ENCODE measurements at places on chromosomes 7 and 10. TPM values are rescaled to one million over a fixed set of nuclear protein-coding genes. Genes with fewer than 3 reads are reported as not detected.

DNA sequence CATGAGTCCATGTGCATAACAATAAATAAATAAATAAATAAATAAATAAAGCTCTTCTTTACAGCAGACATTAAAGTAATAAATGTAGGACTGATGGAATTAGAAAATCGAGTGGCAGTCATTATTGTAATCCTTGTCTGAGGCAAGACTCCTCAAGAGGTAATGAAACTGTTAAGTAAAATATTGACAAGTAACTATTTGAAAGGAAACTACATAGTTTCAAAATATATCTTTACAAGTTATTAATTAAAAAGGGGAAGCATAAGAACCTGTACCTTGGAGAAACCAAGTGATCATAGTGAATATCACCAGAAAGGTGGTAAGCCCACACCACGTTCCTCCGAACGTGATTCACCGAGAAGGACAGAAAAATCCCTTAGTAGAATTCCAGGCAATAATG lies 285.6 kb upstream of the SORCS1 start:
- no peaks in the 10 kb centered on the region for H3K36me3 ChIP-seq
- no peak for DNase-seq
- no peak overlapping the region for H3K4me3 ChIP-seq
- H3K27ac ChIP-seq, result no peak overlapping the region

- H3K4me1 ChIP-seq, result peaks cover 16% of the 10 kb centered on the region
- no peaks in the 10 kb centered on the region for H3K27me3 ChIP-seq
- H3K36me3 ChIP-seq, result peaks cover 2% of the 10 kb centered on the region
- H3K27ac ChIP-seq, result no peak overlapping the region
Observed at GRCh38 chr7:35869810-35870209, 69.0 kb downstream of the SEPTIN7 start.

DNA sequence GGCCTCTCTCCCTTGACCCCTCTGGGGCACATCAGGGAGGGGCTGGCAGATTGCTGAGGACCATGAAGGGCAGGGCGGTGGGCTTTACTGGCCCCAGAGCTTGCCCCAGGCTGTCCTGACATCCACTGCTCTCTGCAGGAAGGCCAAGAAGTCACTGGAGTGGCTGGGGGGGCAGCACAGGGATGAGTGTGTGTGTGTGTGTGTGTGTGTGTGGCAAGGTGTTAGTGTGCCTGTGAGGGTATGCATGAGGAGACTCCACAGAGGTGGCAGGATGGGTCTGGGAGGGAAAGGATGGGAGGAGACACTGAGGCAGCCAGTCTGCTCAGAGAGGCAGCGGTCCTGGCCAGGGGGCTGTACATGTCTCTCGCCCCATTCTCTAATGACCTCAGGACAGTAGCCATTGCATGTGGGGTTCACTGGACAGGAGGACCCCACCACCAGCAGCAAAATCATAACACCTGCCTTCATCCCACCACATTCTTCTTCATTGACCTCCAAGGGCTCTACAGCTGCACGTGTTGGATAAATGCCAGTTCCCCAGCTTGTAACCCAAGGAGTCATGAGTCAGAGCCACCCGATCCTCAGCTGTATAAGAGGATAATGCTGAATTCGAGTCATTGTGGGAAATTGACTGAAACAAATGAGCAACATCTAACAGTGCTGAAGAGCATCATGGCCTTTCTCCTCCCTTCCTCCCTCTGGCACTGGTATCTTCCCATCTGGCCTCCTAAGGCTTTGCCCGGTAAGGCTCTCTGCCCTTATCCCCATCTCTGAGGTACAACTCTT lies 720.5 kb downstream of the GRID1 start:
- H3K27me3 ChIP-seq, result no peaks in the 10 kb centered on the region
- DNase-seq, result no peak
- H3K36me3 ChIP-seq, result no peaks in the 10 kb centered on the region
- H3K4me1 ChIP-seq, result no peaks in the 10 kb centered on the region

The NKX1-2 gene
- total RNA-seq, result not detected

- DNase-seq, result no peak
- no peaks in the 10 kb centered on the region for H3K27me3 ChIP-seq
- H3K4me3 ChIP-seq, result no peak overlapping the region
Observed at GRCh38 chr7:131083781-131084180, 243.9 kb upstream of the MKLN1 start.

DNA sequence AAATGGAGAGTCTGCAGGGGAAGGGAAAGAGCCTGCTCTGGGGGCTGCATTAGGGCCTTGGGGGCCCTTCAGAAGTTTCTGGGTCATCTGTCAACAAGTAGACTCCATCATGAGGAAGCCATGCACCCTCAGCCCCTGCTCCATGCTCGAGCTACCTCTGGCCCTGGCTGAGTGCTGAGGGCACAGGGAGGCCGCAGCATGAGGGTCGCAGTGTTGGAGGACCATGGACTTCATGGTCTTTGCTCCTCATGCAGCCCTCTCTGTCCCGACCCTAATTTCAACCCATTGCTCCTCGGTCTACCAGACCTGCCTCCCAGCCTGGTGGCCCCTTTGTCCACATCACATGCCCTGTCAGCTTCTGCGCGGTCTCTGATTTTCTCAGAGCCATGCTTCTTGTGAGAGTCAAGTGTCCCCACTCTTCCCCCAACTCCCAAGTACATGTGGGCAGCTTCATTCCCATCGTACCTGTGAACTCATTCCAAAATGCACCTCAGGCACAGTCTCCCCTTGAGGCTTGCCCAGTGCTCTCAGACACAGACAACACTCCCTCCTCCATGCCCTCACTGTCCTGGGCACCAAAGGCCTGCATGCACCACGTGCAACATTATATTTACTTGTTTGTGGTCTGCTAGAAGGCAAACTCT lies 14.7 kb downstream of the ZNF488 start:
- H3K4me3 ChIP-seq, result no peak overlapping the region
- DNase-seq, result no peak
- no peak overlapping the region for H3K27ac ChIP-seq
- H3K27me3 ChIP-seq, result no peaks in the 10 kb centered on the region
- H3K4me1 ChIP-seq, result no peaks in the 10 kb centered on the region

The TMEM130 gene
- total RNA-seq, result 0.49 TPM

DNA sequence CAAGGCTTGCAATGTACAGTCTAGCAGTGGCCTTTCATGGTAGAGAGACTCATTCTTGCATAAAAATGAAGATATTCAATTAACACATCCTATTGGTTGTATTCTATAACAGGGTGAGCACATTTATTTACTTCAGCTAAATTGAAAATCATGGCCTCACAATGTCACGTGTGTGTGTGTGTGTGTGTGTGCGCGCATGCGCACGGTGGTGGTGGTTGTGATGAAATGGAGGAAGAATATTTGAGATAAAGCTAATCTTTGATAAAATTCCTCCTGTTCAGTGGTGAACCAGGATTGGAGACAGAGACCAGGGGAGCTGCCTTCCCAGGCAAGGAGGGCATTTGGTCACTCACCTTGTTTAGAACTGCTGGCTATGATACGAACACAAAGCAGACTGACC lies 199.8 kb downstream of the DPP6 start:
- H3K4me3 ChIP-seq, result no peak overlapping the region
- H3K4me1 ChIP-seq, result no peaks in the 10 kb centered on the region
- H3K27me3 ChIP-seq, result no peaks in the 10 kb centered on the region
- no peak for DNase-seq
- H3K36me3 ChIP-seq, result no peaks in the 10 kb centered on the region
